Activated CD4-positive, alpha-beta T cell treated with anti-CD3 and anti-CD28 coated beads, Interleukin-10, Interleukin-2, amounts not matched to agents 100 ng/mL and 50 ng/mL, durations not matched to agents 16 hours and 8 hours (primary cell): ENCODE measurements at places on chromosomes 7 and 10.
A peak's percentile ranks its signal among the peaks of the same experiment; 100 is the strongest.

DNA sequence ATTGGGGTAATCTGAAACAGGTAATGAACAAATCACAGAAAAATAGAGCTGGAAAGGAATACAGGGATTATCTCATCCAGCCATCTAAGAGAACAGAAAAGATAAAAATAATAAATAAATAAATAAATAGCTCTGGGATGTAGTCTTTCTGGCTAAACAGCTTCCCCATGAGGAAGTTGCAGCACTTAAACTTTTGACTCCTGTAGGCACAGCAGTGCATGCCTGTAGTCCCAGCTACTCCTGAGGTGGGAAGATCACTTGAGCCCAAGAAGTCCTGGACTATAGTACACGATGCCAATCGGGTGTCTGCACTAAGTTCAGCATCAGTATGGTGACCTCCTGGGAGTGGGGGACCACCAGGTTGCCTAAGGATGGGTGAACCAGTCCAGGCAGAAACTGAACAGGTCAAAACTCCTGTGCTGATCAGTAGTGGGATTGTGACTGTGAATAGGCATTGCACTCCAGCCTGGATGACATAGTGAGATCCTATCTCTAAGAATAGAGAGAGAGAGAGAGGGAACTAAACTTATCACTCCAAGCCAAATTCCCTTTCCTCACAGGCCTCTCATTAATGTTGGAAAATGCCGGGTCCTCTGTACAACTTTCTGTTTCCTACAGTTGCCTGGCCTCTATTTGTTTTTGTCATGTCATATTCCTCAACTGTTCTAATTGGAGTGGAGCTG, 61.7 kb upstream of the CDK13 start:
- DNase-seq: no peak

GRCh38 chr10:100053686-100054460, 27.8 kb downstream of the CPN1 start:
- no peak for DNase-seq

- no peak for DNase-seq
Measured at GRCh38 chr7:105682341-105683060, 101.2 kb upstream of the EFCAB10 start.

GRCh38 chr10:113108948-113109347, 158.9 kb downstream of the TCF7L2 start:
- DNase-seq: no peak

- DNase-seq: peak; percentile 66
Measured at GRCh38 chr7:155804897-155805825, 7.1 kb downstream of the SHH start.

- DNase-seq: no peak
Measured at GRCh38 chr10:29545122-29545521, 89.6 kb downstream of the SVIL start.
